Kidney epithelial cell (primary cell): ENCODE measurements at places on chromosomes 4 and X.

DNA sequence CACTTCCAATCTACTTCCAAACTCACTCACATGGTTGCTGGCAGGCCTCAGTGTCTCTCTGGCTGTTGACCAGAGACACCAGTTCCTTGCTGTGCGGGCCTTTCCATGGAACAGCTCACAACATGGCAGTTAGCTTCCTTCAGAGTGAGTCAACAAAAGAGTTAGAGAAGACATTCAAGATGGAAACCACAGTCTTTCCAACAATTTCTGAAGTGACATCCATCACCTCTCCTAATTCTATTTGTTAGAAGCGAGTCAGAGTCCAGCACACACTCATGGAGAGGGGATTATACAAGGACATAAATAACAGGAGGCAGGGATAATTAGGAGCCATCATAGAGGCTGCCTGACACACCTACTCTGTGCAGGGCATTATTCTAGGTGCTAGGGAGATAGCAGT, 62.5 kb upstream of the TMEM164 start:
- DNase-seq, result no peak

DNA sequence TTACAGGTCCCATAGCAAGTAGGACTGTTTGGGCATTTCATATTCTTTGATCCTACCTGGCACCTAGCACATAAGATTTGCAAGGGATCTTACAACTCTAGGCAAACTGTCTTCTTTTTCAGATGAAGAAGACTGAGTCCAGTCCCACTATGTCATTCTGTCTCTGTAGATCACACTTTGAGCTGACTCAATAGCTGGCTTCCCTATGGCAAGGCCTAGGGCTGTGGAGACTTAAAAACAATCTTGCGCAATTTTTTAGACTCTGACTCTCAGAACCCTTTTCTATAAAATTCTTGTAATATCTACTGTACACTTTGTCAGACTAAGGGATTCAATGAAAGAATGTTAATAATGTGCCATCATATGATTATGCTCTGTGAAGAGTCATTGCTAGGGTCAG, 26.7 kb downstream of the OTC start:
- DNase-seq, result no peak

GRCh38 chrX:19554786-19555185, 39.5 kb upstream of the MAP3K15 start:
- no peak for DNase-seq

DNA sequence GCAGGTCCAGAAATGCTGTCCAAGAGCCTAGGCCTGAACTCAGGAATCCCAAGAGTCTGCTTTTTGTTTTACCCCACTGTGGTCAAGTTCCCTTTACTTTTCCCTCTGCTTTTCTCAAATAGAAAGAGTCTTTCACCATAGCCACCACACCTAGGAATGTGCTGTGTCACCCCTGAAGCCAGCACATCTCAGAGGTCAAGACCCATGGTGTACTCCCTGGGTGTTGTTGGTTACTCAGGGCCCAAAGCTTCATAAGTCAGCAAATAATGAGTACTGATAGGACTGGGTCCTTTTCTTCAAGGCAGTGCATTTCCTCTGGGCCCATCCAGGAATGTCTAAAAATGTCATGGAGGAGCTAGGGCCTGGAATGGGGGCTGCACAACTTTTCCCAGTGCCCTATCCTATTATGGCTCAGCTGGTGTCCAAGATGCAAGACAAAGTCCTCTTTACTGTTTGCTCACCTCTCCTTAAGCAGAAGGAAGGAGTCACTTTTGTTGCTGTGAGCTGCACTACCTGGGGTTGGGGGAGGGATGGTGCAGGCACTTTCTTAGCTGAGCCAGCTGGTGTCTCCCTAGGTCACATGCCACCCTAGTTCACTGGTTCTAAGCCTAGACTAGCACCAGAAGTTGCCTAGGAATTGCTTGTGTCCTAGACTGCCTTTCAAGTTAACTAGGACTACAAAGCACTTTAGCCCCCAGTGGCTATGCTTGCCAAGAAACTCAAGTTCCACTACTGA, 62.4 kb upstream of the RXFP1 start:
- no peak for DNase-seq
